Panc1 (cell line): ENCODE measurements at places on chromosomes 3 and 15. TPM values are rescaled to one million over a fixed set of nuclear protein-coding genes. Genes with fewer than 3 reads are reported as not detected.

Gene C3orf49
- total RNA-seq, result not detected

GRCh38 chr3:82128271-82128670, 366.8 kb upstream of the GBE1 start:
- no peaks in the 10 kb centered on the region for H3K27me3 ChIP-seq
- no peak for DNase-seq
- H3K4me3 ChIP-seq, result no peak overlapping the region
- H3K36me3 ChIP-seq, result no peaks in the 10 kb centered on the region

GRCh38 chr15:46946953-46947352, 770.4 kb upstream of the SEMA6D start:
- H3K27ac ChIP-seq, result no peak overlapping the region
- no peak overlapping the region for H3K4me3 ChIP-seq
- no peak for DNase-seq
- H3K4me1 ChIP-seq, result no peaks in the 10 kb centered on the region

DNA sequence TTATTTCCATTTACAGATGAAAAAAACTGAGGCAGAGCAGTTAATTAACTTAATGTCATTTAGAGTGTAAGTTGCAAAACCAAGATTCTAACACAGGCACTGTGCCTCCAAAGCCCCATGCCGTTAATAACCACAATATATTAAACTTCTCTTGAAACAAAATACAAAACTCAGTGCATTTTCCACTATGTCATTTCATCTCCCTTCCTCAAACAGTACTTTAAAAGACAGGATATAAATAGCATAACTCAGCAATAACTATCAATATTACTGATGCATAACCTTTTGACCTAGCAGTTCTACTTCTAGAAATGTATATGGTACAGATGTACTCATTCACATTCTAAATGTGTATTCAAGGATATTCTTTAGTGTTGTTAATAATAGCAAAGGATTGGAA, 5.1 kb upstream of the TASOR start:
- no peaks in the 10 kb centered on the region for H3K36me3 ChIP-seq
- no peak for DNase-seq
- no peaks in the 10 kb centered on the region for H3K4me1 ChIP-seq
- no peak overlapping the region for H3K4me3 ChIP-seq
- H3K27me3 ChIP-seq, result no peaks in the 10 kb centered on the region
